ENCODE measurements at places on chromosomes 6 and 20.

- DNase-seq, result no peak
These were observed 1.9 kb downstream of the PPP1R18 start for GRCh38 chr6:30684386-30685156.

DNA sequence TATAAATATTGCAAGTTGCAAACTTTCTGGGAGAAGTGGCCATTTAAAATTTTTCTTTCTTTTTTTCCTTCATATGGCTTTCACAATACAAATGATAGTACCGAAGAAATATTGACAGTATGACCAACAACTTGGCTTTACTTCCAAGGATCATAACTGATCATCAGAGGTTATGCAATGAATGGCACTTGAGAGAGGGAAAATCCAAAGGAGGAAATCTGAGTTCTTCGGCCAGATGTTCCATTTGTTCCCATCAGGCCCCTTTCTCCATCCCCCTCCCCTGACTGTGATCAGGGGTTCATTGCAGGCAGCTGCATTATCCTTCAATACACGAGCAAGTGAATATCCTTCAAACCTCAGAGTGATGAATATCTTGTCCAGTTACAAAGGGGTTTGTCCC lies 130.0 kb upstream of the UST start:
- no peak for DNase-seq

DNA sequence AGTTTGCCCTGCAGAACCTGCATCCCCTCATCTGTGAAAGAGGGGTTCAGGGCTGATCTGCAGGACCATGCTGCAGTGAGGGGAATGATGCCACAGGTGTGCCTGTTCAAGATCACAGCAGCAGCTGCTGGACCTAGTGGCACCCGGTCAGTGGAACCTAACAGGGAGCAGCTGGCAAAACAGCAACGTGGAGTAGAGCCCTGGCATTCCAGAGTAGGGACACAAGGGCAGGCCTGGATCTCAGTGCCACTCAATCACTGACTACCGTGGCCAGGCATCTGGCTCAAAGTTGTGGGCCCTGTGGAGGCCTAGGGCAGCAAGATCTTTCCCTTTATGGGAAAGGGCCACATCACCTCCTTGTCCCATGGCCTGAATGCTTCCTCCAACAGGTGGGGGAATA lies 62.2 kb downstream of the INSM1 start:
- no peak for DNase-seq

DNA sequence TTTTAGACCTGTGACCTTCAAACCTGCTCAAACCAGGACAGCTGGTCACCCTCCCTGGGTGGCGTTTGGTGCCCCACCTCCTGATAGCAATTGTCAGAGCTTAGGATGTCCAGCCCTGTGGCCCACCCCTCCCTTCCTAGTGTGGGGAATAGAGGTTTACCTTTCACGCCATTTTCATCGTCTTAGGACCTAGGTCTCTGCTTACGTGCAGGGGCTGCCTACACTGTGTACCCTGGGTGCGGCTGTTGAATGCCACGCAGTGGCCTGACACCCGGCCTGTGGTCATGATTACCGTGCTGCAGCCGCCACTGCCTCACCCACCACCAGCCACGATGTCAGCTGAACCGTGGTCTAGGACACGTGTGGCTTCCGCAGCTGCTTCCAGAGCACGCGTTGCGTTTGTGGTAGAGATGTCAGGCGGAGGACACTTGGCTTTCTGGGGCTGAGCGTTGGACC lies 157.3 kb downstream of the DTNBP1 start:
- no peak for DNase-seq

DNA sequence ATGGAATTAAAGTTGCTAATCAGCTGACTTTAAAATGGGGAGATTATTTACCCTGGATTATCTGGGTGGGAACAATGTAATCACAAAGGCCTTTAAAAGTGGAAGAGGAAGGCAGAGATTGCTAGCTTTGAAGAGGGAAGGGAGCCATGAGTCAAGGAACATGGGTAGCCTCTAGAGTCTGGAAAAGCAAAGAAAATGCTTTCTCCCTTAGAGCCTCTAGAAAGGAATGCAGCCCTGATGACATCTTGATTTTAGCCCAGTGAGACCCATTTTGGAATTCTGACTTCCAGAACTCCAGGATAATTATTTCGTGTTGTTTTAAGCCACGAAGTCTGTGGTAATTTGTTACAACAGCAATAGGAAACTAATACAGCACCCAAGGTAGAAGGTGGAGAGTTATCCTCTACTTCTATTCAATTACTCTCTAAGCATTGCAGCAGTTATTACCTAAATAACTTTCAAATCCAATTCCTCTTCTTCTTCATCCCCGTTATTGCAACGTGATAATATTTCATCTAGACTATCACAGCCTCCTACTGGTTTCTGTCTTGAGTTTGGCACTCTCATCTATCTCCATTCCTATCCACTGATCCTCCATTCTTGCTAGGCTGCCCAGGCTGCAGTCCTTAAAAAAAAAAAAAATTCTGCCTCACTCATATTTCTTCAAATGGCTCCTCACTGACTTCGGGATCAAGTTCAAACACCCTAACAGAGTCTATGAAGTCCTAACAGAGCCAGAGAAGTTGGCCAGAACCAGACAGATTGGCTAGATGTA lies 224.3 kb downstream of the BTBD9 start:
- DNase-seq, result no peak

- no peak for DNase-seq
These were observed 7.8 kb downstream of the UBE3D start for GRCh38 chr6:83057705-83058321.

GRCh38 chr6:109978174-109979032 lies at the start of gene GPR6:
GPR6 (plus strand) TSS chr6:109978311; CDS start chr6:109979113, 802 bp downstream.
- DNase-seq, result no peak

DNA sequence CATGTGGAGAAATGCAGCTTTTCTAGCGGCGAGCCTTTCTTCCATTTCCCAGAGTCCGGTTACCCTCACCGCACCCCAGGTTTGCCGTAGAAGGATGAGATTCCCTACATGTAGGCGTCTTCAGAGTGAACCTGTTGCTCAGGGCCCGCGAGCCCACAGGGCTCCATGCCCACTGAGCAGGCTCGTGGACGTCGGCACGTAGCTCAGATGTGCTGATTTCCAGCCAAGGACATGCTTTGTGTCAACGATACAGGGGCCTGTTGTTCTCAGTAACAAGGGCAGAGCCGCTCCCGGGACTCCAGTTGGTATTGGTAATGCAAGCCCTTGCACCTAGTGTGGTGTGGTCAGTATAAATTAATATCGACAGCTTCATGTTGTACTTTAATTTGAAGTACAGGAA lies 159.6 kb downstream of the MTHFD1L start:
- DNase-seq, result no peak

DNA sequence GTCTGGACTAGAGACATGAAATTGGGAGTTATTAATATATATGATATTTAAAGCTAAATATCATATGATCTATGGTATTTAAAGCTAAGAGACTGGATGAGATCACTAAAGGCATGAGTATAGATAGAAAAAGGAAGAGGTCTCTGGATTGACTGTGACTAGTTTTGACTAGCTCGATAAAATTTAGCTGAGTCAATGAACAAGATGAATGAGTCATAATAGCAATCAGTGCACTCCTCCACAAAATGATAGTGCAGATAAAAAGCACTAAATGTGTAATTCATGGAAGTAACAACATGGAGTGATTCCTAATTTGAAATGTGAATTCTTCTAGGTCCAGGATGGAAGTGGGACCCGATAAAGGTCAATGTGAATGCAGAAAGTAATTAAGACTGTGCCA lies 127.4 kb downstream of the PFDN4 start:
- DNase-seq, result no peak

- no peak for DNase-seq
These were observed 38.1 kb downstream of the TIAM2 start for GRCh38 chr6:155033021-155033791.

- no peak for DNase-seq
These were observed 4.5 kb upstream of the FRMD1 start for GRCh38 chr6:168083514-168083885.

DNA sequence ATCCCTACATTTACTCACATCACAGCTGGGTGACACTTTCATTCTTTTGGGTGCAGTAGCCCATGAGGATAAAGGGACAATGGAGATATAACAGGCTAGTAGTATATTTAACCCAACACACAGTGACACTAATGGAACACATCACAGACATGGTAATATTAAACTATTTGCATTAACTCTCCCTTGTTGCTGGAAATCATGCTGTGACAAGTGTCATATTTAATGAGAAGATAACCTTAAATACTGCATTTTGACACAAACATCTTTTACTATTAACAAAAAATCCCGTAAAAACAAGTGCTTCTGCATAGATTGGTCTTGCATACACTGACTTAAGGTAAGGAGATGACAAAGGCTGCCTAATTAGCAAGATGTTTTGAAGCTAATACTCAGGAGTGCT lies 45.5 kb downstream of the CNR1 start:
- DNase-seq, result no peak

- peak; percentile 75 for DNase-seq
These were observed 129.2 kb downstream of the MYB start for GRCh38 chr6:135310291-135310690.

DNA sequence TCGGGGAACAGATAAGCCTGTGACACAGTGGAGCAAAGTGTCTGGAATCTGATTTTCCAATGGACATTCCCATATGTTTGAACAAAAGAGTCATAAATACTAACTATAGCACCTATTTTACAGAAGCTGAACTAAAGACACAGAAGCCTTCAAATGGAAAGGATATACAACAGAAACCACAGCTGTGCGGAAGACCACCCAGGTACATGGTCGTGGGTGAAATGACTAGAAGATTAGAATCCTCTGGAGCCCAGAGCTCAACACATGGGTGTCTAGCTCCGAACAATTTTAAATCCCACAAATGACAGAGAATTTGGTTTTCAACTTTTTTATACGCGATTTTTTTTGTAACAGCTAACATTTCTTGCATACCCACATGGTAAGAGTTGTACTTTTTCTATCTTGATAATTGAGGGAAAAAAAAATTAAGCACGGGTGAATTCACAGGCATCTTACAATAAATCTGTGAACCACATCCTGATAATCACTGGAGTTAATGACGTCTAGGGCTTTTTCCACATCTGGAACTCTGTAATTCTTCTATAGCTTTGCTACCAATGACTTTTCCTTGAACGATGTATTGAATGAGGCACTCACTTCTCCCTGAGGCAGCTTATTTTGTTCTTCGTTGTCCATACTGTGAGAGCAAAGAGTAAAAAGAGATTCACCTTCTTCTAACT lies 271.1 kb upstream of the AGPAT4 start:
- no peak for DNase-seq

DNA sequence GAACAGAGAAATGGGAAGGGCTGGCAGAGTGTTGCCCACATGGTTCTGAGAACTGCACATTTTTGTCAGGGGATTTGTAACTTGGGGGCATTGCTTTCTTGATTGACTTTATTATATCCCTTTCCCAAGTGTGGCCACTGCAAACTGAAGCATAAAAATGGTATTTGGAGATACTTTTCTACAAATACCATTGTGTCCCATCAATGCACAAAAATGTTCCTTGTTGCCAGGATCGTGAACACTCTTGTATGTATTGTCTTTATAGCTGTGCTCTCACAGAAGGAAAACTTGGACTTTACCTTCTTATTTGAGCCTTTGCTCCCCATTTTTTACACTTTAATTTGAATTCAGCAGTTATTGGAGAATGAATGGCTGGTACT lies 57.1 kb upstream of the C20orf144 start:
- no peak for DNase-seq

GRCh38 chr6:125809570-125810170 lies 18.9 kb downstream of the NCOA7 start:
- DNase-seq, result no peak

- no peak for DNase-seq
These were observed at the start of gene PCSK2 for GRCh38 chr20:17226410-17227218. PCSK2 (plus strand) TSS chr20:17227040; CDS start chr20:17227306, 266 bp downstream.

DNA sequence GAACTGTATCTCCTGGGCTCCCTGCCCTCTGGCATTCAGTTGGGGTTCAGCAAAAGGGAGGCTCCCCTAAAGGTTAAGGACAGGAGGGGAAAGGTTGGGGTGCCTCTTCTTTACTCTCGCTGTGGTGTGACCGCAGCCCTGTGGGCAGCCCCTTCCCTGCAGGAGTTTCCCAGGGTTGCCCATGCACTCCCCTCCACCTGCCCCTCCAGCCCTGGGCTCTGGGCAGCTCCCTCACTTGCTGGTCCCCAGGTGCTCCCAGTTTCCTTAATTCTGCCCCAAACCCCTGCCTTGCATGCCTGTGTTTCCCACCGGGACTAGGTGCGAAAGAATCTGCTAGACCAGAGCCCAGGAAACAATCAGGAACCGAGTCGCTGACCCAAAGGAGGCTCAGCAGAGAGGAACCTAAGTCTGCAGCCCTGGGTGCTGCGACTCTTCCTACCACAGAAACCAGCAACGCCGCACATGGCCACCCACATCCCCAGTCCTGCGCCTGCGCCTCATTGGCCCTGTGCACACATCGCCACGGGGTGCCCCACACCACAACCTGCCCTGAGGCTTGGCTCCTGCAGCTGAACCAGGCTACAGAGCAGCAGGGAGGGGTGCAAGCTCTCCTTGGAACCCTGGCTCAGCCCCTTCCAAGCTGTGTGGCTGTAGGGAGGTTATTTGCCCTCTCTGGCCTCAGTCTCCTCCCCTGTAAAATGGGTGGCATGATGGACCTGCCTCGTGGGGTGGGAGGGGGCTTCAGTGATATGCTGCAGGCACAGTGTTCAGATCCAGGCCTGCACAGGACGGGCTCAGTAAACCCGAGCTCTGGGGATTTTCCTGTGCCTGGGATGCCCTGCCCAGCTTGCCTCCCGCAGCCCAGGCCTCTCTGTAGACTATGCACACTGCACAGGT lies 487.6 kb downstream of the PREX1 start:
- DNase-seq, result no peak

GRCh38 chr6:25960734-25961133 lies 1.9 kb upstream of the TRIM38 start:
- no peak for DNase-seq

- no peak for DNase-seq
These were observed 212.5 kb downstream of the UTRN start for GRCh38 chr6:144497650-144498049.

DNA sequence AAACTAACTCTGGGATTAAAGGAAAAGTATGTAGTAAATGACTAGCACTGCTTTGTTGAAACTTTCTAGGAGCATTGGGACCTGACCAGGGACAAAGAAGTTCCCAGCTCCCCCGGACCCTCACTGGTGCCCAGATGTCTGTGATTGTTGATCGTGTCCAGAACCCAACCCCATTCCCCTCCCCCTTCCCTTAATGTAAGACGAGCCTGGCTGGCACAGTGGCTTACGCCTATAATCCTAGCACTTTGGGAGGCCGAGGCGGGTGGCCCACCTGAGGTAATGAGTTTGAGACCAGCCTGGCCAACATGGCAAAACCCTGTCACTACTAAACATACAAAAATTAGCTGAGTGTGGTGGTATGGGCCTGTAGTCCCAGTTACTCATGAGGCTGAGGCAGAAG lies 750.3 kb downstream of the CBLN4 start:
- no peak for DNase-seq

- no peak for DNase-seq
These were observed 41.0 kb downstream of the C20orf203 start for GRCh38 chr20:32632461-32633354.

- no peak for DNase-seq
These were observed 53.1 kb downstream of the SLC35D3 start for GRCh38 chr6:136975089-136975715.

- peak; percentile 67 for DNase-seq
These were observed at the start of gene ARHGAP18 for GRCh38 chr6:129709769-129710449. ARHGAP18 (minus strand) TSS chr6:129710177; CDS start chr6:129710136, 41 bp downstream.

- no peak for DNase-seq
These were observed 56.4 kb upstream of the MTRF1L start for GRCh38 chr6:153058909-153059308.

Data from bone marrow (tissue), 2 donors.